GM03348 (cell line): ENCODE measurements at places on chromosomes 2 and 18.

DNA sequence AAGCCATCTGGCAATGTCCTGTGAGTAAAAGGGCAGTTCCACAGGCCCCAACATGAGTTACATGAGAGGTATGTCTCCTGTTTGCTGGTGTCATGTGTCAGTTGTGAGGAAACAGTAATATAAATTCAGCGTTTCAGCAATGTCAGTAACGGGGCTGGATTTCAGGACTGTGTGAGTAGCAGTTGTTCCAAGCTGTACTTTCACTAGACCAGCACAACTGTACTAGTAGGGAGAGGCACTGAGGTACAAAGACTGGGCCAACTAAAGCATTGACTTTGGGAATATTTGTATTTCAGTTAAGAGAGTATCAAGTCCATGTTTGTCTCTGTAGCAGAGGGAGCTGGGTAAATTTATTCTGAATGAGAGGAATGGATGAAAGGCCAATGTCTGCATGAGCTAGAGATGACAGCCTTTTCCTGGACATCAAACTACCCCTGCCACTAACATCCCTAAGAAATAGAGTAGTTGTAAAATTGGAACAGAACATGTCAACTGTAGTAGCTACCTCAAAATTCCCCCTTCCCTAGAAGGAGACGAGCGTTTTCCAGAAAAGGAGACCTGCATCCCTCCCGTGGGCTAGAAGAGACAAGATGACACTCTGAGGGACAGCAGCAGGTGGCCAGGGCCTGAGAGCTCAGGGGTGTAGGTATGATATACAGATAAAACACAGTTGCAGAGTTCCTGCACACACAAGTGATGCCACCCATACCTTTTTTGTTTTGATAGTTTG, 24.4 kb downstream of the EIF4E2 start:
- no peak for DNase-seq

- no peak for DNase-seq
These were observed 972.0 kb upstream of the LRRTM1 start for GRCh38 chr2:81276595-81276994.

DNA sequence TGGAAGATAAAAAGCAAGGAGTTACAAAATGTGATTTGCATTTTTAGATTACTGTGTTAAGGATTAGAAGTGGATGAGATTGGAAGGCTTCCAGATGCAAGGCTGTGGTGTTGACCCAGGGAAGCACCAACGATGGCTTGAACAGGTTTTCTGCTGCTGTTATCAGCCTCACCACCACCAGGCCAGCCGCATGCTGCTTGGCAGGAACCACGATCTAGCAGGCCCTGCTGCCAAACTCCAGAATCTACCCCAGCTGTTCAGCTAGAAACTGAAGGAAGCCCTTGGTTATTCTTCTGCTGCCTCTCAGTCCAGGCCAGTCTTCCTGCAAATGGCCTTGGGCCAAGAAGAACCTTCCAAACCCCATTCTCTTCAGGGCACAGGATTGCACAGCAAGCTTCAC, 133.9 kb downstream of the MTCL1 start:
- DNase-seq, result peak; percentile 46

- no peak for DNase-seq
These were observed 216.9 kb downstream of the SRBD1 start for GRCh38 chr2:45394216-45394615.

GRCh38 chr2:237558961-237559641, 7.3 kb upstream of the PRLH start:
- peak; percentile 50 for DNase-seq

DNA sequence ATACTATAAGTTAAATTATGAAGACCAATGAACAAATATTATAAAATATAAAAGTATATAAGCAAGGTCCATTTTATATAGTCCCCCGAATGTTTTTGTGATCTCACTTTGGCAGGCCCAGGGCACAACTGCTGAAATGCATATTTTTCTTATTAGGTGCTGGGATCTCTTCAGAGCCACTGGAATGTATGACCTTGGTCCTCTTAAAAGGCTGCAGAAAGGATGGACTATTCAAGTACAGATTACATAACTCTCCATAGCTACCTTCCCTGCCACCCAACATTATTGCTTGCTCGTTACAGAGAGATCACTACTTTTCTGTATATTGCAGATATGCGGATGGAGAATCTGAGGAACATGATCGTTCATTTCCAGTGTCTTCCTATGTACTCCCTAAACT, 925.6 kb upstream of the CELF4 start:
- no peak for DNase-seq

- DNase-seq, result peak; percentile 36
These were observed 5.0 kb downstream of the FZD7 start for GRCh38 chr2:202038471-202039277.

- DNase-seq, result peak; percentile 62
These were observed 136.5 kb upstream of the HAAO start for GRCh38 chr2:42928692-42929545.

GRCh38 chr18:26920644-26921043, 55.1 kb upstream of the AQP4 start:
- no peak for DNase-seq

DNA sequence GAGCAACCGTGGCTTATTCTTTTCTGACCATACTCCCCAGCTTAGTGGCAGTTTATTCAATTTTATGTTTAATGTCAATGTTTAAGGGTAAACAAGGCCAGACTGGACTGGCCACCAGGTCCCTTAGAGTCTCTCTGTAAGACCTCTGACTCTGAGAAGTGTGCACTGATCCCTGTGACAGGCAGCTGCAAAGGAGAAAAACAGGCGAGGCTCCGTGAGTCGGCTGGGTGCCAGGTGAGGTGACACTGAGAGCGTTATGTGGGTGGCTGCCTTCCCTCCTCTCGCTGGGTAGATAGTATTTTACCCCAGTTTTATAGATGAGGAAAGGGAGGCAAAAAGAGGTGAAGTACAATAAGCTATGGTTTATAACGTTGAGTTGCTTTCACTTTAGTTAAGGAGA, 139.4 kb upstream of the HDAC4 start:
- DNase-seq, result no peak

DNA sequence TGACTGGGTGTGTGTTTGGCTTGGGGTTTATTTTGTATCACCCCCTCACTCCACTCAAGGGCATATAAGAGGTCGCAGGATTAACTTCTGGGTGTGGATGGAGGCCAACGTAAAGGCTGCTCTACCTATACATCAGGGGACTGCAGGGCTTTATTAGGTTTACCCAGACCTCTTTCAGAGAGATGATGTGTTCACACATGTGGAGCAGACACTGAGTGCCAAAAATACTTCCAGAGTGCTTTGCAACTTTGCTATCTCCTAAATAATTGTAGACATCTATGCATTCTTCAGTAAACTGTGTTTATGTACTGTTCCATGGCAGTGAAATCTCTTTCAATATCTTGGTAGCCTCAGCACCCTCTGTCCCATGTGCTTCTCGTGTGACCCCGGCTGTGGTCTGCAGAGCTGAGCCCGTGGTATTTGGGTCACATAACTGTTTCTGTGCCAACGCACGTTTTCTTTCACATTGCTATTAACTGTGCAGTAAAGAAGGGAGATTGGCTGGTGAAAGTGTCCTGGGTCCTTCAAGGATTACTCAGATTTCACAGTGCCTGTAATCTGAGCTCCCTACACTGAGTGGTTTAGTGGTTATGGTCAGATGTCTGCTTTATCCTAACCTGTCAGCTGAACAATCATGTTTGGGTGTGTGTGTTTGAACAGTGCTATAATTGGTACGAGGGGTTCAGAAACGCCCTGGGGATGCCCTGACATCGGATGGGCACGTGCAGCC, 208.1 kb downstream of the VAPA start:
- DNase-seq, result peak; percentile 83

DNA sequence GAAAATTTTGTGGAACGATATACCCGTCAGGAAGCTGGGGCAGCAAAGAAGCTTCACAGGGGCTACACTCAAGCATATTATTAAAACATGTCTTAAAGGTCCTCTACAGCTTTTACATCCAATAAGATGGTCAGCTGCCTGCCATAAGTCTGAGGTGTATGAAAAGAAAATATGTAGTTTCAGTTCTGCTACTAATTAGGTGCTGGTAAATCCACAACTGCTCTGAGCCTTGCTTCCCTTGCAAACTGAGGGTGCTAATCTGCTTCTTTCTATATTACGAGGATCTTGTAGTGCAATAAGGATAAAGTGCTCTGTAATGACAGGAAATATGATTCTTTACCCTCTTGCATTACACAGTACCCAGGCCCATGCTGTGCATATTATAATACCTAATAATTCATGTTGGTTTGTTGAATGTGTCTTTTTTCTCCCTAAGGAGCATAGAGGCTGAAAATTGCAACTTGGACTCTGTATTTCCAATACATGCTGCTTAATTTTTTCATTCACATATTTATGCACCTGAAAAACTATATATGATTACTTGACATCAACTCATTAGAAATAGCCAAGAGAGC, 14.5 kb upstream of the SLC8A1 start:
- DNase-seq, result no peak

GRCh38 chr2:88069117-88069516, 1.5 kb downstream of the SMYD1 start:
- no peak for DNase-seq

DNA sequence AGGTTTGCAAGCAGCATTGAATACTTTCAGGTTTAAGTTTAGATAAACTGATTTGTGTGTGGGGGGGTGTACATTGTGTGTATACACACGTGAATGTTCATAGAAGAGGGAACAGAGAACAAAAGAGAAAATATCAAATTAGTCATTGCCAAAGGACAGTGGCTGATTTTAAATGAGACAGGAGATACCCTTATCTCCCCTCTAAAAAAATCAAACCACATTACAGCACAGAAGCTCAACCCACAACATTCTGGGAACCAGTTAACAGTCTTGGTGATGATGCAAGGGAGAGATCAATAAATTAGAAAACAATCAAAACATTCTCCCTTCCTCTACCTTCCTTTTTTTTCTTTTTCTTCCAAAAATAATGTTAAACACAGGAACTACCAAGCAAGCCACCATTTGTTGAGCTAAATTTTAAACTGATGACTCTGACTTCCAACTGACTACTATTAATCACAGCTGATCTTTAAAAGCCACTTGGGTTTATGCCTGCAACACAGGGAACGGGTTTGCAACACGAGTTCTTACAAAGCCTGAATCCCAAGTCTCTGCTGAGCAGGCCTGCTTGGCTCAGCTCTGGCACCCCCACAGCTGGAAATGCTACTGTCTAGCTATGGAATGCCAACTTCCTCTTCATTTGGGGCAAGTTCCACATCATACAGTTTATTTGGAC, 119.2 kb upstream of the ACVR1C start:
- peak; percentile 72 for DNase-seq

GRCh38 chr2:100978582-100979191, 23.4 kb upstream of the RPL31 start:
- no peak for DNase-seq

DNA sequence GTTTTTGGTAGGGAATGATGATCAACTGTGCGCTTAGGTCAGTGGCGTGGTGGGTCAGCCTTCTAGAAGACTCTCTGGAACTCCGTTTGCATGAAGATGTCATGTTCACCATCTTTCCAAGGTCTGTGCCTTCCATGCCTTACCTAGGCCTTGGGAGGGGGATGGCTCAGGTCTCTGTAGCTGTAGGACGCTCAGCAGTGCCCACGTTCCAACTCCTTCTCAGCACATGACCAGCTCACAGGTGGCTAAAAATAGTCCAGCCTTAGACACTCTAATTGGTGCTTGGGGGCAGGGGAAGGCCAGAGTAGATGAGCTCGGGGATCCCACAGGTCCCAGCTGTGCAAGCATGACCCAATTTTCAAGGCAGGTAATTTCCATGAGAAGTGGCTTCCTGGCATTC, 42.3 kb upstream of the TEX51 start:
- no peak for DNase-seq

- DNase-seq, result no peak
These were observed 90.0 kb upstream of the NCKAP5 start for GRCh38 chr2:133658020-133658903.

DNA sequence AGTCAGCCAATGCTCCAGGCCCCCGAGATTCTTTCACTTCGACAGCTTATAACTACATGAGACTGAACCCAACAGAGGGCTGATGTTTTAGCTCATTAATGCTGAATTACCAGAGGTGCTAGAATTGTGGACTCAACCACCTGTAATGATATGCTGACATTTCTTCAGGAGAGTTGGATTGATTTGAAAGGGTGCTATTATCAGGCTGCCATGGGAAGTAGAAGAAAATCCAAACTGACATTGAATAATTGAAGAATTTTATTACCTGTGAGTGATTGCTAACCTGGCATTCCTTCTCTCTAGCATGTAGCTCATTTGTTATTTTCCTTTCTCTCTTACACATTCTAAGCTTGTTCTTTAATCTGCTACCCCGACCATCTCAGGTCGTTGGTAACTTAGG, 488.8 kb downstream of the PID1 start:
- DNase-seq, result no peak

- DNase-seq, result no peak
These were observed 8.8 kb downstream of the TGFBRAP1 start for GRCh38 chr2:105320651-105321215.

- peak; percentile 43 for DNase-seq
These were observed 98.9 kb upstream of the ODC1 start for GRCh38 chr2:10546975-10547391.

- no peak for DNase-seq
These were observed 484.3 kb downstream of the PTPRM start for GRCh38 chr18:8051453-8051852.

DNA sequence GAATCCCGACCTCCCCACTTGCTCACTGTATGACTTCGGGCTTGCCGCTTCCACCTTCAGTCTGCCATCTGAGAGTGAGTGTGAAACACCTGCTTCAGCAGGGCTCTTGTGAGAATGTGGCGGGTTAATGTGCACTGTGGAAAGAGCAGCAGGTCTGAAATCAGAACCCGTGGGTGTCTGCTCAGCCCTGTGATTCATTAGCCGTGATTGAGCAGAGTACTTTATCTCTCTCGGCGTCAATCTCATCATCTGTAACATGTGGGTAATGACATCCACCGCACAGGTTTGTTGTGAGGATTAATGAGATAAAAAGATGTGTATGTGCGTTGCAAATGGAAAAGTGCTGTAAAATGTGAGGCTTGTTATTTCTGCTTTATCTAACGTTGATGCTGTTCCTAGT, 128.6 kb downstream of the LRATD1 start:
- DNase-seq, result no peak

DNA sequence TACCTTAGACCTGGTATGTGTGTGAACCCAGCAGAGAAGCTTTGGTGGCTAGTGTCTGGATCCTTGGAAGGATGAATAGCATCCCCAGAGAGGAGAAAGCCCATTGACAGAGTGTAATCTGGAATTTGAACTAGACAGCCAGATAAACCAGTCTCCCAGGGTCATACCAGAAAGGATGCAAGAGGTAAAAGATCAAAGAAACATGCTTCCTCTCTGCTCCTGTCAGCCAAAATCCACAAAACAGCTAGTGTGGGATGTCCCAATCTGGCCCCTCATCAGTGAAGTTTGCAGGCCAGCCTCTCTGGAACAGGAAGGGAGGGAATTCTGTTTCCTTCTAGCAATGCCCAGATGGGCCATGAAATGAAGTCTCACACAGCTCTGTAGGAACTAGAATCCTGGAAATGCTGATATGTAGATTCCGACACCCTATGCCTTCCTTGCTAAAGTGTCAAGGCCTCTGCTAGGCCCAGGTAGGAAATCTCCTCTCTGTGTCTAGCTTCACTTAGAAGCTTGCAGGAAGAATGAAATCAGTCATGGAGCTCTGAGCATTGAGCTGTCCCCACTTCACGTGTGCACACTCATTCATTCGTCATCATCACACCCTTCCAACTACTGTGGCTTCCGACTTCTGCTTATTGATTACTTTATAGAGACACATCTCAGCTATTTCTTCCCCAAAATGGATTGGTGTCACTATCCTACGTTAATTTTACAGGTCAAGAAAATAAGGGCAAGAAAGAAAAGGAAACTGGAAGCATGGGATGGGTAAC, 38.0 kb downstream of the EVA1A start:
- DNase-seq, result no peak

GRCh38 chr2:33452545-33452944, 23.9 kb upstream of the RASGRP3 start:
- no peak for DNase-seq

GRCh38 chr18:59142274-59142673, 2.6 kb downstream of the SEC11C start:
- DNase-seq, result no peak
